CD4-positive, alpha-beta memory T cell (primary cell): ENCODE measurements at places on chromosomes 7 and 10. TPM values are rescaled to one million over a fixed set of nuclear protein-coding genes. Genes with fewer than 3 reads are reported as not detected.
A peak's percentile ranks its signal among the peaks of the same experiment; 100 is the strongest.

DNA sequence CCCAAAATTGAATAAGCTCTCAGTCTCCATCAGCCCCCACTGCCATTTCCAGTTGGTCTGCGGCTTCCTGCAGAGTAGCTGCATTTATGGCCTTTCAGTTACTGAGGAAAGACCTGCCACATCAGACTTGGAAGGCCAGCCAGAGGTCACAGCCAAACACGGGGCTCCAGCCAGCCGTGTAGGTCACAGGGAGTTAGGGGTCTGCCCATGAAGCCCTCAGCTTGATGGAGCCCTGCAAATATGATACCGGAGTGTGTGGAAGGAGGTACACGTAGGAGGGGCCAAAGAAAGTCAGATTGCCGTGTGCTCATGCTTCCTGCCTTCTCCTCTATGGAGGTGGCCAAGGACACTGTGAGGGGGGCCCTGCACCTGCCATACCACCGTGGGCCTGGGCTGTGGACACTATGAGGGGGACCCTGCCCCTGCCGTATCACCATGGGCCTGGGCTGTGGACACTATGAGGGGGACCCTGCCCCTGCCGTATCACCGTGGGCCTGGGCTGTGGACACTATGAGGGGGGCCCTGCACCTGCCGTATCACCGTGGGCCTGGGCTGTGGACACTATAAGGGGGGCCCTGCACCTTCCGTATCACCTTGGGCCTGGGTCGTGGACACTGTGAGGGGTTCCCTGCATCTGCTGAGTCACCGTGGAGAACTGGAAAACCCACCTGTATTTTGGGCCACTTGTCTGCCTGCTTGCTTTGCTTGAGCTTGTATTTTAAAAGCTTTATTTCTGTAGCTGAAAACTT, 335.7 kb upstream of the SHH start:
- H3K27me3 ChIP-seq, result no peaks in the 10 kb centered on the region
- no peaks in the 10 kb centered on the region for H3K4me1 ChIP-seq
- H3K36me3 ChIP-seq, result no peaks in the 10 kb centered on the region
- H3K27ac ChIP-seq, result no peak overlapping the region
- H3K4me3 ChIP-seq, result no peak overlapping the region

DNA sequence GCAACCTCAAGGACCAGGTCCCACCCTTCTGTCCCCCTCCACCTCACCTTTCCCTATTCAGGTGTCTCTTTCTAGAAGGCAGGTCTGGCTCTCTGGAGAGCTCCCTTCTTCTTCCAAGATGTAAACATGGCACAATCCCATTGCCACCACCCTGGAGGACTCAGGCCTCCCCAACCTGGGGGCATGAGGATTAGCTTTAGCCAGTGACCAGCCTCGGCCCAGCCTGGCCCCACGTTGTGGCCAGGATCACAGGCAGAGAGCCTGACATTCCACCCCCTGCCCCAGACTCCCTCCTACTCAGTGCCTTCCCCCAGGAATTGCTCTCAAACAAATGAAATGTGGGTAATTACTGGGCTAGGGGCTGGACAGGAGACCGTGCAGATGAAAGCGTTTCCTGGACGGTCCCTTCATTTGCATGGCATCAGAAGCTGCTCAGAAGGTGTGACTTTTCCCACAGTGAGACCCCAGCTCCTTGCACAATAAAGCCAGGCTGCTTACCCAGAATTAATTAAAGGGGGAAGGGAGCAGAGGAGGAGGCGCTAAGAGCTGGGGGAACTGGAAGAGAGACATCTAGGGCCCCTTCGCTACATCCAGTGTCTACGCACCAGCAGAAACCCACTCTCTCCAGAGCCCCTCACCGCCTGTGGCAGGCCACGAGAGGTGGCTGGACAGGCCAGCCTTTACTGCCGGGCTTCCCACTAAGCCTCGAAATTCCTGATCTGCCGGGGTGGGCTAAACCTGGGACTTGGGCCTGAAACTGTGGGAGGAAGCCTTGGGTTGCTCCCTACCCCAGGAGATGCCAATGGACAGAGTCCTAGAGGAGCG, 7.7 kb downstream of the FGF8 start:
- no peak overlapping the region for H3K27ac ChIP-seq
- DNase-seq, result no peak
- H3K36me3 ChIP-seq, result no peaks in the 10 kb centered on the region
- H3K4me3 ChIP-seq, result no peak overlapping the region
- no peaks in the 10 kb centered on the region for H3K4me1 ChIP-seq
- peaks cover 12% of the 10 kb centered on the region for H3K27me3 ChIP-seq

GRCh38 chr10:75616874-75617478, 185.6 kb downstream of the LRMDA start:
- no peaks in the 10 kb centered on the region for H3K36me3 ChIP-seq
- H3K27ac ChIP-seq, result no peak overlapping the region
- no peak overlapping the region for H3K4me3 ChIP-seq
- no peak for DNase-seq
- H3K4me1 ChIP-seq, result no peaks in the 10 kb centered on the region

DNA sequence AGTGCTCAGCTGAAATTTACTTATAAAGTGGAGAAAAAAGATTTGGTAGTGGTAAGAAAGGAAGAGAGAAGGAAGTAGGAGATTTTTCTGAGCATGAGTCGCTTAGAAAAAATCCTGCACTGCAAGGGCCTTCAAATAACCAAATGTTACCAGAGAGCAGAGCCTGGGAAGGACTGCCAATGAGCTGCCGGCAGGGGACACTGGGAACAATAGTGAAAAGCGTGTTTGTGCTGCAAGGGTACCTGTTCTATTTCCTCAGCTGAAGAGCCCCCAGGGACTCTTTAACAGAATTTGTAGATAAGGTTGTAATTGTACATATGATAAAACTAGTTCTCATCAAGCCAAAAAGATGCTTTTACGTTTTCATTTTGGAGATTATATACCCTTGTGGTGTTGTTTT, 696.3 kb upstream of the C7orf33 start:
- no peak overlapping the region for H3K4me3 ChIP-seq
- H3K4me1 ChIP-seq, result no peaks in the 10 kb centered on the region
- H3K36me3 ChIP-seq, result no peaks in the 10 kb centered on the region
- DNase-seq, result no peak

The CTBP2 gene
- 0.61 TPM for total RNA-seq

DNA sequence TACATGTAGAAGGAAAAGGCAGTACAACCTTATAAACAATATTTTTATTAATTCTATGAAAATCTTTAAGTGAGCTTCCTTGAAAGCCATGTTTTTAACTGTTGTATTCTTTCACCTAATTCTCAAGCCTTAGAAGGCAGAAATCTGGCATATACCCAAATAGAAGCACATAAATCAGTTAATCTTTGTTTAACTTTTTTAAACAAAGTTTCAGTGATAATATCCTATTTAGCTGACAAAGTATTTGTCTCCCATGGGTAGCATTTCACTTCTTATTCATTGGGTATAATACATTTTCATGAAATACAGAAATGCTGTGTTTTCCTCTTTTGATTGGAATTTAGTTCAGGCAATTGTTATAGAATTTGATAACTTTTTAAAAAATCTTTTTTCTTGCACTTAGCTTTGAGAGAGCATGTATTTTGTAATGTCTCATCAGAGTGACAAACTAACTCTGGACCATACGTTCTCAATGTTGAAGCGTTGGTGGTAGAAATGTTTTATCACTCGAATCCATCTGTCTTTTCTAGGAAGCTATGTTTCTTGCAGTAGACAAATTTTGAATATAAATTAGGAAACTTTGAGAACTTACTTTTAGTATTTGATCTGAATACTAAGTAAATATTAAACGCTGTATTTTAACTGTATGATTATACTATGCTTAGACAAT, 78.1 kb downstream of the CREM start:
- no peak overlapping the region for H3K4me3 ChIP-seq
- peaks cover 18% of the 10 kb centered on the region for H3K4me1 ChIP-seq
- H3K36me3 ChIP-seq, result no peaks in the 10 kb centered on the region
- no peak for DNase-seq
- H3K27me3 ChIP-seq, result no peaks in the 10 kb centered on the region

The TMEM225B gene
- 1.1 TPM for total RNA-seq

The KMT2E gene
- total RNA-seq, result 224 TPM

DNA sequence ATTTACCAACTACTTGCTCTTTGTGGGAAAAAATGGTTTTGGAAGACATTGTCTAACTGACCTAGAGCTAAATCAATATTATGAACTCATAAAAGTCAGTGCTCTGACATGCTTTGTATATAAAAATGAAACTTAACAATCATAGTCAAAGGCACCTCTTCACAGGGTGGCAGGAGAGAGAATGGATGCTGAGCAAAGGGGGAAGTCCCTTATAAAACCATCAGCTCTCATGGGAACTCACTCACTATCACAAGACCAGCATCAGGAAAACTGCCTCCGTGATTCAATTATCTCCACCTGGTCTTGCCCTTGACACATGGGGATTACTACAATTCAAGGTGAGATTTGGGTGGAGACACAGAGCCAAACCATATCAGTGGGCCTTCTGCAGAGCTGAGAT, 417.6 kb upstream of the AUTS2 start:
- no peak overlapping the region for H3K27ac ChIP-seq
- no peaks in the 10 kb centered on the region for H3K27me3 ChIP-seq
- no peak for DNase-seq

The PNLIPRP1 gene
- not detected for total RNA-seq

DNA sequence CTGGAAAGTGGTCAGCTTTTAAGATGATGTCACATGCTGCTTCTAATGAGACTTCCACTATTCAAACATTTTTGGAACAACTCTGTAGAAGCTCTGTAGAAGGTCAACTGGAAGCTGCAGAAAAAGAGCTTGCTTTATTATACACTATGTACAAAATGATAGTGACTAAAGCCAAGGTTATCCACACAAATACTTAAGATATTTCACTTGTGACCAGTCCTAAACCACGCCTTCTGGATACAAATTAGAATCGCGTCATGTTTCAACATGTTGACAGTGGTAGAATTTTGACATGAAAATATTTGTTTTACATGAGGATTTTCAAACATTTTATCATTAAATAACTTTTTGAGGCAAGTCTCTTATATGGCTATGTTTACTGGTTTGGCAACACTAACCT, 499.6 kb upstream of the PHF14 start:
- H3K4me3 ChIP-seq, result no peak overlapping the region
- DNase-seq, result no peak
- no peaks in the 10 kb centered on the region for H3K36me3 ChIP-seq
- H3K4me1 ChIP-seq, result no peaks in the 10 kb centered on the region
- H3K27me3 ChIP-seq, result no peaks in the 10 kb centered on the region

DNA sequence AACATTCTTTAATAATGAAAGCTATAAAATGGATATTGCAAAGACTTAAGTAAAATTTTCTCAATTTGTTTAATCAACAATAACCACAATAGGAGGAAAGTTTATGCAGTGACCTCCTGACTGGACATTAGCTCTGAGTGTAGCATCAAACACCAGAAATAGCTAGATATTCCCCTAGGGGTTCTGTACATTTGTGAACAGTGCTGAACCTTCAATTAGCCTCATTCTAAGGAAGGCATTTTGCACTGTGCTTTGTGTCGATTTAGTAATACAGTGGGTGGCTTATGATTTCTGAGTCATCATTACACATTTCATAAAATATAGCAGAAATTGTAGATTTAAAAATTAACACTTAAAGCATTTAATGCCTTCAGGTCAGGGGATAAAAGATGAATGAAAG, 367.3 kb upstream of the PCDH15 start:
- no peaks in the 10 kb centered on the region for H3K27me3 ChIP-seq
- no peaks in the 10 kb centered on the region for H3K4me1 ChIP-seq
- no peak for DNase-seq

DNA sequence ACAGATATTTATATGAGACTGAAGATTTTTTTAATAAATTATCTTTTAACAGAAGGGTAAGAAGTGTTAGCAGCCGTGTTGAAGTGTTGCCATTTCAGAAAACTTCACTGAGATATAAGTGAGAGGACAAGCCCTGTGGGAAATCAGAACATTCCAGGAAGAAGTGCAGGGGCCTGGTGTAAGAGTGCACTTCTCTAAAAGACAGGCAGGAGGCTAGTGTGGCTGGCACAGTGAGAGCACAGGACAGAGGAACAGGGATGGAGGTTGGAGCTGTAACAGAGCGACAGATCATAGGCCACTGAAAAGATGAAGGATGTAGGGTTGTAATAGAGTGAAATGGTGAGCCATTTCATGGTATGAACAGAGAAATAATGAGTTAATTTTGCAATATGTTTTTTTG, 608.9 kb downstream of the SORCS1 start:
- no peak for DNase-seq
- no peaks in the 10 kb centered on the region for H3K36me3 ChIP-seq
- no peak overlapping the region for H3K27ac ChIP-seq
- no peak overlapping the region for H3K4me3 ChIP-seq

DNA sequence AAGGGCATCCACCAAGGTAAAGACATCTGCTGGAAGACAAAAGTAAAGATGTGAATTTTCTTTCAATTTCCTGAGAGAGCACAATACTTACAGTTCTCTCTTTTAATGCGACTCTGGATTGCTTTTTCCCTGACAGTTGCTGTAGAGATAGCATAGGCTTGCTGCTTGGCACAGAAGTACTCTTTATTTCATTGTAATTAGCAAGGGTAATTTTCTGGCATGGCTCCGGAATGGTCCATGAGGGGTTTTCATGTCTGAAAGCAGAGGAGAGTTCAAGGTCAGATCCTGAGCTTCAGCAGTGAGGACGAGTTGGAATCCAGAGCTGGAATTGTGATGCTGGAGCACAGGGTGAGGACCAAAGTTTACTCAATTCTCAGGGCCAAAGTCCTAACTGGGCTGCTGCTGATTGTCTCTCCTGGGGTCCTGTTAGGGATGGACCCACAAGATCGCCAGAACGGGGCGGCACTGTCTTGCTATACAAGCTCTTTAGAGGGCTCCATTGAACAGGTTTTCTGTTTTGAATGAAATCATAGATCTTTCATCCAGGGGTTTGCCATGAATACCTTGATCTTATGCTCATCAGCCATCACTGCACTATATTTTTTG, 190.0 kb upstream of the MKI67 start:
- H3K36me3 ChIP-seq, result no peaks in the 10 kb centered on the region
- DNase-seq, result no peak
- H3K27ac ChIP-seq, result no peak overlapping the region
- H3K4me3 ChIP-seq, result no peak overlapping the region

DNA sequence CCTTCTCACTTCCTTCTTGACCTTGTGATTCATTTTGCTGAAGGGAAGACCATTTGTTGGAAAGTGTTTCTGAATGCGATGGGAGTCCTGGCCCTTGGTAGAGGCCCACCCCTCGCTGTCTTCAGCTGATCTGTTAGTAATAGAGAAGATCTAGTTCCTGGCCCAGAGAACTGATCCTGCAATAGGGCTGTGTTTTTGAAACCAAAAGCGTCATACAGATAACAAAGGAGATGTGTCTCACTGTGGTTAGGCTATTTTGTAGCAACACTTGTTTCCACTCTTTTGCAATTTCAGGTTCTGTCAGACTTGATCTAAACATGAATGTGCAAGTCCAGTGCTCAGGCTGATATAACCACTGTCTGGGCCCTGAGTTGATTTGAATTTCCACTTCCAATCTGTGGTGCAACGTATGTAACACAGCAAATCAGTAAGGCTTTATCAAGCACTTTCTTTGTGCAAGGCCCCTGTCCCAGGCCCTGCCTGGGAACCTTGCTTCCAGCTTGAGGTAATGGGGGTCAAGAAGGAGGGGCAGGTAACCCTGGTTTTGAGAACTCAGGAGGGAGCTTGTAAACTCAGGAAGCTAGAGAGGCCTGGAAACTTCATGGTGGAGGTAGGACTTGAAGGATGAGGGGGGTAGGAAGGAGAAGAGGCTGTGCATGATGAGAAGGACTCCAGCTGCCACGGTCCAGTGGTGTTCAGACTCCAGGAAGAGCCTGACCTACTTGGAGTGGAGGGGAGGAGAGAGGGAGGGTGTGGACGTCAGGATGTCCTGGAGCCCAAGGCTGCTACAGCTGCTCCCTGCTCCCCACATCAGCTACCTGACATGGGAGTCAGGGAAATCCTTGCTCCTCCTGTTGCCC, 42.2 kb upstream of the SRGN start:
- DNase-seq, result peak; percentile 54
- peaks cover 32% of the 10 kb centered on the region for H3K4me1 ChIP-seq
- no peaks in the 10 kb centered on the region for H3K36me3 ChIP-seq
